Dorsolateral prefrontal cortex (tissue), 122 donors: ENCODE measurements at places on chromosomes 2 and 18.

DNA sequence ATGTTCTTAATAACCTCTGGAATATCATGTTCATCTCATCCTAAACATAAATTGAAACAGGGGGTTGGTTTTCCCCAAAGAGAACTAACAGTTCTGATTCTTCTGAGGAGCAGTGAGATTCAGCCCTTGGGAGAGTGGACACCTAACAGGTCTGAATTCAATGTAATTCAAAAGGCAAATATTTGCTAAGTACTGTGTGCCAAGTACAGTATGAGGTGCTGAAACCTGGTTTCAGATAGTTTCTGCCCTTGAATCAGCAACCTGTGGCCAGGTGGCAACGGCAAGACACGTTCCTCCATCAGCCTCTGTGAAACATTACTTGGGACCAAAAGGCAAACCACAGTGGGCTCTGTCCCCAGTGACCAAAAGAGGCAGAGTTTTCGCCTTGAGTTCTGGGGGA, 1.3 kb downstream of the LRRC30 start:
- DNase-seq, result no peak

DNA sequence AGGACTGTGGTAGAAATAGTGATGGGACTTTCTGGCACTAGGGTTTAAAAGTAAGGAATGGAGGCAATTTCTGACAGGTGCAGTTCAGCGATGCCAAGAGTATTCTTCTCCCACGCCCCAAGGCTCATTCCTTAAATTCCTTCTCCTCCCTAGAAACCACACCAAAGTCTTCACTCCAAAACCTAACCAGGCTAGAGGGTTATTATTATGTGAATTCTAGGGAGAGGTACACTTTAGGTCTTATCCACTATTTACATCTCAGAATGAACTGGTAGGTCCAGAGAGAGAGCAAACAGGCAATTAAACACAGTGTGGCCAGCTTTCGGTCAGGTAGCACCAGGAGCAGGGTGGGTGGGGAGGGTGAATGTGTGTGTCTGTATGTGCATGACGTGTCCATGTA, 11.4 kb downstream of the IL1F10 start:
- no peak for DNase-seq

DNA sequence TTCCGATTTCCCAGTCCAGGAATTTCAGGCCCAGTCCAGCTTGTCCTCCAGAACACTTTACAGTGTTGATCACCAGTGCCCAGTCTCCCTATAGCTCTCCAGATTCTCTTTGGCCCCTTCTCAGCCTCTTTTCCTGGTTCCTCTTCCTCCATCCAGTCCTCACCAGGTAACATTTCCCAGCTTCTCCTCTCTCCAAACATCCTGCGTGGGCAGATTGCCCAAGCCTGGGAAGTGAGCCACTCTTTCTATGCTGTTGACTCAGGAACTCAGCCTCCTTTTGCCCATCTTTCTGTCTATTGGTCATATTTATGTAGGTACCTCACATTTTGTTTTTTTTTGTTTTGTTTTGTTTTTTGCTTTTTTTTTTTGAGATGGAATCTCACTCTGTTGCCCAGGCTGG, 109.4 kb downstream of the LYPD1 start:
- DNase-seq, result no peak

DNA sequence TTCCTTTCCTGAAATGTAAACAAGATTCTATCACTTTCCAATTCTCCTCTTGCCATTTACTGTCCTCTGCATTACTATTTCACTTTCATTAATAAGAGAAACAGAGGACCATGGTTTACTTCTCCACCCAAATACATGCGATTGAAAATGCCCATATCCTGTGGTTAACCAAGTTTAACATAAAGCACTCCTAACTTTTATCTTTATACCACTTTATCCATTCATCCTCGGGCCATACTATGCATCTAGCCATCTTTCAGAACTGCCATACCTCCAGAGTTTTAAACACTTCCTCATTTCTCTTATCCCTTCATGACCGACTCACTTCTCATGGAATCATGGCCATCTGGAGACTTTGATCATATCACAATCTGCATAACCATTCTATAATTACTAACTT, 1182.3 kb downstream of the CNTNAP5 start:
- DNase-seq, result no peak

DNA sequence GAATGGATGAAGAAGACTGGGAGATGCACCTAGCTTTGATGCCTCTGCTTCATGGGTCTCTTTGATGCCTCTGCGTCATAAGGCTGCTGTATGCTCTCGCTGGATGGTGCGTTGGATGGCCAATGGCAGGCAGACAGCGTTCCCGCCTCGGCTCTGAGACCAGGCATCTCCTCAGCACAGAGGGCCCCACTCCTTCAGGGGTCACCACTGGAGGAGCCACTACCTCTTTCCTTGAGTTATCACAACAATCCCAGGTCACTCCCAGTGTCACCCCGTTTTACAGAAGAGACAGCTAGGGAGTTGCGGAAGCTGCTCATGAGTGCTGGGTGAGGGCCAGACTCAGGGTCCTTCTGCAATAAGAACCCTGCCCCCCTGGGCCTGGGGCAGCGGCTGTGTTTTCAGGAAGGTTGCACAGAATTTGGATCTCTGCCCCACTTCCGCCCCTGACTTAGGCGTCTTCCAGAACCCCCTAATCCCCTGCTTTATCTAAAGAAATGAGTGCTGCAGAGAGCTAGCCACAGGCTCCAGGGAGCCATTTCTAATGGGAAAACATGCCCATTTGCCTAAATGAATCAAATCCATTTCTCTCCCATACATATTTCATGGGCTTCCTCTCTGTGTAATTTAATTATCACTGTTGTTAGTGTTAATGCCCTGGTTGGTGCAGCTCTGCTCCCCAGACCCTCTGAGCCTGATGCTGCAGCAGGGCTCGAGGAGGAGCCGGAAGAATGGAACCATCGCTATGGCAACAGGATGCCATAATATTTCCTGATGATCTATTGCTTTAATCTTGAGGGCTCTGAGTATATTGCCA, 131.8 kb upstream of the HS6ST1 start:
- DNase-seq, result no peak

- DNase-seq, result no peak
Observed at GRCh38 chr2:208781166-208781565, 374.6 kb downstream of the PTH2R start.
